ENCODE measurements at places on chromosomes 2 and 18.

DNA sequence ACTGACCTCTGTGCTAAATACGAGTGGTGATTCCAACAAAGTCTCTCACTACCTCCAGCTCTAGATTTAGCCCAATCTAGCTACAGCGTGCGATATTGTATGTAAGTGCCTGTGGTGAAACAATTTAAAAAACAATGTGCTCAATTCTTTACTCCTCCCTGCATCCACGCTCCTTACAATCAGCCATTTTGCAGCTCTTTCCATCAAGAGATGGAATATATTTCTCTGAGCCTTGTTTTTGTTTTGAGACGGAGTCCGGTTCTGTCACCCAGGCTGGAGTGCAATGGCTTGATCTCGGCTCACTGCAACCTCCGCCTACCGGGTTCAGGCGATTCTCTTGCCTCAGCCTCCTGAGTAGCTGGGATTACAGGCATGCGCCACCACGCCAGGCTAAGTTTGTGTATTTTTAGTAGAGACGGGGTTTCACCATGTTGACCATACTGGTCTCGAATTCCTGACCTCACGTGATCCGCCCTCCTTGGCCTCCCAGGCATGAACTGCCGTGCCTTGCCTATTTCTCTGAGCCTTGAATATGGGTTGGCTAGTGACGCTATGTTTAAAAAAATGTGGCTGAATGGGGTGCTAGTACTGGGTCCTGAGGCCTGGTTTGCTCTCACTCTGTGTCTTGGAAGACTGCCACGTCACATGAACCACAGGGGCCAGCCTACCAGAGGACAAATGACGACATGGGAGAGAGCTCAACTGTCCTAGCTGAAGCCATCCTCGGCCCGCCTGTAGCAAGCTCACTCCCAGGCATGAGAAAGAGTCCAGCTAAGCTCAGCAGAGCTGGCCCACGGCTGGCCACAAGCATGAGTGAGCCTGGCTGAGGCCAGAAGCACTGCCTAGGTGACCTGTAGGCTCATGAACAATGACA, 14.8 kb downstream of the WDFY1 start:
- DNase-seq = no peak

GRCh38 chr2:124339709-124340108, 314.6 kb downstream of the CNTNAP5 start:
- no peak for DNase-seq

DNA sequence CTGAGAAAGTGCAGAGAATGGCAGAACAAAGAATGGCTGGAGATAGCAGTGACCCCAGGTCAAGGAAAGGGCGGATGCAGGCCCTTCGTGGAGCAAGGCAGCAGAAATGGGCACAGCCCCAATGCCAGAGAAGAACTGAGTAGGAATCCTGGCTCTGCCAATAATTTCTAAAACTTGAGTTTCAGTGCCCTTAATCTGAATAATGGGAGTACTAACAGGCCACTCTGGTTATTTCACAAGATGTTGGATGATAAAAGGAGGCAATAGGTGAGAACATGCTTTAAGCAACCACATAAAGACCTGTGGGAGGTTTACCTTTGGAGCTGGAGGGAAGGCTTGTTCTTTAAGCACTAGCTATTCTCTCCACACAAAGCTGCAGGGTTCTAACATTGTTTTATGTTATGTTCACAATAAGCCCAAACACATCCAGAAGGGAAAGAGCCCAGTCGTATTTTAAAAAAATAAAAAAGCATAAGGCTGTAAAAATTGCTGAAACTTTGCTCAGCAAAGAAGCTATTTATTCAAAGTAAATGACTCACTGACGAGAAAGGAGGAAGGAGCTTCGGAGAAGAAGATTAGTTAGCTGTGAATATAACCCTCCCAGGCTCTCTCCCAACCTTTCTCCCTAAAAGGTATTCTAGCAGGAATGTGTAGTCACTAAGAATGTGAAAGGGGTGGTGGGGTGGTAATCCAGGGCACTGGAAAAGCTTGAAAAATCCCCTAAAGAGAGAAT, 470.2 kb downstream of the TXNL1 start:
- no peak for DNase-seq

DNA sequence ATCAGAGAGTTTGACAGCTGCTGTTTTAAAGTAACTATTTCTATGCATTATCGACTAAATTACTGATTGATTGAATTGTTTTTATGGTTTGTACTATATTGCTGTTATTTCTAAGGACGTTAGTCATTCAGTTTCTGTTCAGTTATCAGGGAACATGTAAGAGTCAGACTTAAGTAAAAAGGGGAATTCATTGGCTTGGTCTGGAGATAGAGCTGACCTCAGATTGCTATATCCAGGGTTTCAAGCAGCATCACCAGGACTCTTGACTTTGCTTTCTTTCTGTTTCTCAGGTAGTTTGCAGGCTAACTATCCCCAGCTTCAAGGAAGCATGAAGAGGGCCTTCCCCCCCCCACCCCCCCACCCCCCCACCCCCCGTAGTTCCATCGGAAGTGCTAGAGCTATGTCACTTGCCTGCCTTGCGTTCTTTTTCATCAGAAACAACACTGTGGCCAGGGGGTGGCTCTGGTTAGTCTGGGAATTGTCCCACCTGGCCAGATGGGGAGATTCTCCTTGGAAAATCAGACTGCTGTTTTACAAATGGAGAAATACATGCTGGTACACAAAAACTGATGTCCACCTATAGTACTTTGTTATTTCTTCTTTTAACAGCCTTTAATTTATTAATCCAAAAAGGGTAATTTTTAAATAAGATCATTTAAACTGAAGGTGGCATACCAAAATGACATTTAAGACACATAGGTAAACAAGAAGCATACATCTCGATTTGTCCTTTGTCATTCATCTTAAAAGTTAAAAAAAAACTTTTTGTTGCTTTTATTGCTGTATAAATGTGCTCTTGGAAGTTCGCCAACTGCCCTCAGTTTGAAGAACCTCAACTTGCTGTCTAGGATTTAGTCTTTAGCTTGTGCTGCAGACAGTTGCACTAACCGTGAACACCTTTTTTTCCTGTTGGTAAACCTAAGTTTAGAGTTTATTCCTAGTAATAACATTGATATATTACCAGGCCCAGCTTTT, 9.4 kb downstream of the SMAD4 start:
- DNase-seq = no peak

DNA sequence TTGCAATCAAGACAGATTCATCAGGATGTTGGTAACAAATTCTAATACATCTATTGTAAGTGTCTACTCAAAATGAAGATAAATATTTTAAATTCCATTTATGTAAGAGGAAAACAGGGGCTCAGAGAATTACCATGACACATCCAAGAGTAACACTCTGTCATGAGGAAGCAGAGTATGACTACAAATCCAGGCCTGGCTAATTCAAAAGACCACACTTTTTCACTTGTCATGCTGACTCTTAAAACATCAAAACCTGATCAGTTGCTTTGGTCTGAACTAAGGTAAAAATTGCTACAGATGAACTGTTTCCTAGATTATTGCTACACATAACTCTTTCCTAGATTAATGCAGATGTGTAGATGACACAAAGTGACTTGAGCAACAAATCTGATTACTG, 880.6 kb downstream of the TSN start:
- DNase-seq = no peak

All from stimulated activated CD4-positive, alpha-beta T cell treated with anti-CD3 and anti-CD28 coated beads, TNF-alpha, amount 100 ng/mL, for 1 hour (primary cell).